ENCODE measurements at places on chromosomes 7 and 10.

DNA sequence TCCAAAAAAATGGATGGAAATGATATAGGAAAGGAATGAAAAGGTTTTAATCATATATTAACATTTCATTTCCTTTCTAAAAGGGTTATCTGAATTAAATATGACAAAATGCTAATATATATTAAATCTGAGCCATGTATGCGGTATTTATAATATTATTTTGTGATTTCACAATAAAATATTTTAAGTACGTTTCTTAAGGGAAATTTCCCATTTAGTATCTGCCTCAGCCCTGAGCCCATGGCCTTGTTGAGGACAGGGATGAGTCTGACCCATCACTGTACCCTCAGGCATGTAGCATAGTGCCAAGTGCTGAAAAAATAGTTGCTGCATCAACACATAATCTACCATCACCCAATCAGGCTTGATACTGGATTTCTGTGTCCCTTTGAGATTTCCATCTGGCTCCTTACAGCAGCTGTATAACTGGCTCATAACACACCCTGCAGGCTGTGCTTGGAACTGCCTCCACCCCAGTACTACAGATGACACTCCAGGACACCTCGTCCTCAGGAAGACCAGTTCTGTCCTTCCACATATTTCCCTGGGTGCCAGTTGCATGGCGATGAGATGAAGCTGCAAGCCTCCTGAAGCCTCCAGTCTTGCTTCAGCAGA, 59.4 kb upstream of the ASAH2 start:
- DNase-seq = no peak

DNA sequence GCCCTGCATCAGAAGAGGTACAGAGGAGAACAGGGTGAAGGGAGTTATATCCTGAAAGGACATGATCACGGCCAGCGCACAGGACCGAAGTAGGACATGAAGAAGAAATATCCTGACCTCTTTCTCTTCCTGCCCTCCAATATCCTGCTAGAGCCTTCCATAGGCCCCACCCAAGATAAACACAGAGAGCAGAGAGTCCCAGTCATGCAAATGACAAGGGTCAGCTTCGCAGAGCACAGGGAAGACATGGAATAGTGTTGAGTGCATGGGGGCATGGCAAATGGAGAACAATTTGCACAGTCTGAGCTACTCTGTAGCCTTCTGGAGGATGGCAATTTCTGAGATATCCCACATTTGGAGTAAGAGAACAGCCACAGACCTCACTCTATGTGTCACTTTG, 371.4 kb downstream of the GRM8 start:
- DNase-seq = no peak

DNA sequence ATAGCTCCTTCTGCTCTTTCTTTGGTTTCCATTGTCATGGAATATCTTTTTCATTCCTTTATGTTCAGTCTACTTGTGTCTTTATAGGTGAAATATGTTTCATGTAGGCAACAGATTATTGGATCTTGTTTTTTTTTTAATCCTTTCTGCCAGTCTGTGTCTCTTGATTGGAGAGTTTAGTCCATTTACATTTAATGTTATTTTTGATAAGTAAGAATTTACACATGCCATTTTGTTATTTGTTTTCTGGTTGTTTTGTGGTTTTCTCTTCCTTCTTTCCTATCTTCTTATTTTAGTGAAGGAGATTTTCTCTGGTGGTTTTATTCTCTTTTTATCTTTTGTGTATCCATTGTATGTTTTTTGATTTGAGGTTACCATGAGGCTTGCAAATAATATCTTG, 52.5 kb upstream of the TAS2R16 start:
- DNase-seq = no peak

DNA sequence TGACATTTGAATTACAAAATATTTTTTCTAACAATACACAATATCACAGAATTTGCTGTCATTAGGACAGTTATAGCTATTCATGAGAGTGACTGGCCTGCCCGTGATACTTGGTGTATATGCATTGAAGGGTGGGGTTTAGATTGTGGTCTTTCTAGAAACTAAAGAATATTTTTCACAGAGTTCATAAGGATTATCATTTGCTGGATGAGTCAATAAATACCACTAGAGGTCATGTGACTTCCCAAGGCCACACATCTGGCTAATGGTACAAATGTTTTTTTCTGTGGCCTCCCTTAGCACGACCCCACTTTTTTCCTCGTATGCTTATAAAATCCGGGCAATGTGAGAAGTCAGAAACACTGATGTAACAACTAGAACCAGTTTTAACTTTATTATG, 5.2 kb downstream of the OPTN start:
- DNase-seq = no peak

DNA sequence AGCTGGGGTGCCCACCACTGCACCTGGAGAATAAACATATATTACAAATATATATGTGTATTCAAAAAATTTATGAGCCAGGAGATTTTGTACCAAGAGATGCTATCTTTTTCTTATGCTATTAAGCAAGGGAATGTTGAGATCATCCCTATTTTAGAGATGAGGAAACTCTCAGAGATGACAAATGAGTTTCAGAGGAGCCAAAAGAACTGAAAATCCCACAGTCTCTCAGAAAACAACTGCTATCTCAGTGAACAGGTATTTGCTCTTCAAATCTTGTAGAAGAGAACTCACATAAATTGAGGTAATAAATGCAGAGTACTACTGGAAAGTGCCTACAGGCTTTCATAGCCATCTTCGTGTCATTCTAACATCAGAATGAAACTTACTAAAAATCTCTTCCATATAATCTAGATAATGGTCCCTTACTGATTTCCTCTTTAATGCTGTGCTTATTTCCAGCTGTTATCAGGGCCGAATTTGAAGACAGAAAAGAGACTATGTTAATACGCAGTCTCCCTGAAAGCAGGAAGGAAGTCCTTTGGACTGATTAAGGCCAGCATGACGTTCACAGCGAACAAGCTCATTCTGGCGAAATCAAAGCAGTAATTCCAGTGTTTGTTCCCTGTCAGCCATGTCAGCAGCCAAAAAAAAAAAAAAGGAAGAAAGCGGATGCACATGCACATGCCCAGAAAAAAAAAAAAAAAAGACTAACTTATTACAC, 29.4 kb upstream of the ANAPC16 start:
- no peak for DNase-seq

DNA sequence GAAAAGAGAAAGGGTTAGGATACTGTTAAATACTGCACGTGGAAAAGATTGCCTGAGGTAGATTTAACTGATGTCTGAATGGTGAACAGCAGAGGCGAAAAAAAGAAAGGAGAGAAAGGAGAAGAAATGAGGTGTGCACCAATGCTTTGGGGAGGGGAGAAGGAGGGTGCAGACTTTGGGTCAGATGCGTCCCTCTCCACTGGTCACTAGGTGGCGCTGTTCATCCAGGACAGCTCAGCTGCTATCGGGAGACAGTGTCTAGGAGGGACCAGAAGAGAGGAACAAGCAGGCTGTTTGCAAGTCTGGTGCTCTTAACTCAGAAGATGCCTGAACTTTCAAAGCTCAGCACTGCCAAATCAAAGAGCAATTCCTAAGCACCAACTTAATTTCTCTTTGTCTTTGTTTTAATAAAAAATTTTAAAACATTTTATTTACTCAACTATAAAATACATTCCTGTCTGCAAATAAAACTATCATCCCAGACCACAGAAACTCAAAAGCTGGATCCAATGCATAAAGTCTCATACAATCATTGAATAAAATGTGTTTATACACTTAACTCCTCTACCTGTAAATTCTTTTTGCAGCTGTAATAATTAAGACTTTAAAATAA, 83.9 kb upstream of the PDLIM1 start:
- DNase-seq = no peak

DNA sequence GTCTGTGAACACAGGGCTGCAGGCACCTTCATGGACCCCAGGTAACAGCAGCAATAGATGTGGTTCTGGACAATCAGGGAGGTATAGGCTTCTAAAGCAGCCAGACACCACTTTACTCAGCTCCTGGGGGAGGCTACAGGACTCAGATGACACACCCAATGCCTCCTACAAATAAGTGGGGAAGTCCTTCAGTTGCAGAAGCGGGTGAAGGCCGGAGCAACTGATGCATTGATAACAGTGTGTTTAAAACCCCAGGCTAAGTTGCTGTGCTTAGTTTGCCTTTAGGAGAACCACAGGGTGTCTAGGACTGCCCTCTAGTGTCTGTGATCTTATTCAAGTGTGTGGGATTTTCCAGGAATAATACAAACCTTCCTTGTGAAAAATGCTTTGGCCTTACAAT, 5.9 kb upstream of the ITGA8 start:
- DNase-seq = no peak

- DNase-seq = no peak
Measured at GRCh38 chr10:47121336-47121735, 178.7 kb upstream of the GDF10 start.

DNA sequence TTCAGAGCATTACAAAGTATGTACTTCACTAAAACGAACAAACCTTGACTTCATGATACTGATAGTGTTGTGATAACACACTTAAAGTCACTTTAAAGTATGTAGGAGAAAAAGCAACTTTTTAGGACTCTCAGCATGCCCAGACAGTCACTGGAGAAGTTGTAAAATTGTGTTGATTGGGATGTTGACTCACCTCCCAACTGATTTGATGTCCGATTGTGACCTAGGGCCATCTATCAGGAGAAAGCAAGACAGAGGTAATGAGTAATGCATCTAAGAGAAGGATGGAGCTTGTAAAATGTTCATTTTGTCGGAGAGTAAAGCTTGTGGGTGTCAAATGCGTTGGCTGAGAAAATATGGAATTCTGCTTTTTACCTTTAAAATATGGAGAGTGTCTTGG, 135.4 kb upstream of the SEMA3D start:
- no peak for DNase-seq

DNA sequence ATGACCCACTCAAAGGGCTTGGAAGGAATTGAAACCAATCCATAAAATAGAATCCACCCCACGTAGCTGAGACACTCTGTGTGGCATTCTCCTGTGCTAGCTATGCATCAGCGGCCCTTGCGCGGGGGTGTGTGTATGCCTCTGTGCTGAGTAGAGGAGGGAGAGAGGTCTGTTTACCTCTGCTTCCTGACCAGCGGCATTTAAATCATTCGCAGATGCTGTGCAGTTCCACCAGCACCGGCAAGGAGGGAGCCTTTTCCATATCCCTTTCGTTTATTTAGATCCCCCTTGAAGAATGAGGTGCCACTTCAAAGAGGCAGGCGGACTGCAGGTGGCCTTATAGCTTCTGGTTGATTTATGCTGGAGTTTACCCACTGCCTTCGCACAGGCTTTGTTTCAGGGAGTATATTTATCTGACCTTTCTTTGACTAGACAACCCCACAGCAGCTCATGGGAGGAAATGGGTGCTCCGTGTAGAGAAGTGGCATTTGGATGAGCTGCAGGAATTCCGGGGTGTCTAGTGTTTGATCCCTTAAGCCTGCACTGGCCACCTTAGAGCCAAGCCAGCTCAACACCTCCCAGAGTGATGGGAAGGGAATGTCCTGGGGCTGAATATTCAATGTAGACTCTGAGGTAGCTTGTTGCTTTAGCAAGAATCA, 11.4 kb downstream of the C10orf53 start:
- no peak for DNase-seq

GRCh38 chr7:577278-577665, 57.6 kb upstream of the PDGFA start:
- no peak for DNase-seq

DNA sequence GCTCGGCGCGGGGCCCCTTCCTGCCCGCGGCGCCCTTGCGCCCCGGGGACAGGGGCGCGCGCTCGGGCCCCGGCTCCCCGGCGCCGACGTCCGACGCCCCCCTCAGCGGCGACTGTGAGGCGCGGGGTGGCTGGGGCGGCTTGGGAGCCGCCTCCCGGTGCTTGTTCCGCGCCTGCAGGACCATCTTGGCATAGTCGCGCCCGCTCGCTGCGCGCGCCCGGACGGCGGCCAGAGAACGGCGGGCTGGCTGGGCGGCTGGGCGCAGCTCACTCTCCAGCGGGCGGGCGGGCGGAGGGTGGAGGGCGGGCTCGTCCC, at the start of gene DPY19L1:
DPY19L1 (minus strand) TSS at position 275 of the 315 bp plus-strand sequence; CDS start at position 184, 91 bp downstream.
- no peak for DNase-seq

DNA sequence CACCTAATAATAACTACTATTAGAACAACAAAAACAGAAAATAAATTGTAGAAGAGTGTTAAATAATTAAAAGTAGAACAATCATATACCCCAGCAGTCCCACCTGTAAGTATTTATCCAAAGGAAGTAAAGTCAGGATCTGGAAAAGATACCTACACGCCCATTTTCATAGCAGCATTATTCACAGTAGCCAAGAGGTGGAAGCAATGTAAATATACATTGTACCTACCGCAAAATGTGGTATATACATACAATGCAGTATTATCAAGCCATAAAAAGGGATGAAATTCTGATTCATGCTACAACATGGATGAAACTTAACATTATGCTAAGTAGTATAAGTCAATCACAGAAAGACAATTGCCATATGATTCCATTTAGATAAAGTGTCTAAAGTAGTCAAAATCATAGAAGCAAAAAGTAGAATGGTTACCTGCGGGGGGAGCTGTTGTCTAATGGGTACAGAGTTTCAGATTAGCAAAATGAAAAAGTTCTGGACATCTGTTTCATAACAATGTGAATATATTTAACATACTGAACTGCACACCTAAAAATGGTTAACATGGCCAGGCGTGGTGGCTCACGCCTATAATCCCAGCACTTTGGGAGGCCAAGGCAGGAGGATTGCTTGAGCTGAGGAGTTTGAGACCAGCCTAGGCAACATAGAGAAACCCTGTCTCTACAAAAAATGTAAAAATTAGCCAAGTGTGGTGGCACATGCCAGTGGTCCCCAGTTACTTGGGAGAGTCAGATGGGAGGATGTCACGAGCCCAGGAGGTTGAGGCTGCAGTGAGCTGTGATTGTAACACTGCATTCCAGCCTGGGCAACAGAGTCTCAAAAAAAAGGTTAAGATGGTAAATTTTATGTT, 6.0 kb upstream of the TMED4 start:
- DNase-seq = peak; percentile 39

DNA sequence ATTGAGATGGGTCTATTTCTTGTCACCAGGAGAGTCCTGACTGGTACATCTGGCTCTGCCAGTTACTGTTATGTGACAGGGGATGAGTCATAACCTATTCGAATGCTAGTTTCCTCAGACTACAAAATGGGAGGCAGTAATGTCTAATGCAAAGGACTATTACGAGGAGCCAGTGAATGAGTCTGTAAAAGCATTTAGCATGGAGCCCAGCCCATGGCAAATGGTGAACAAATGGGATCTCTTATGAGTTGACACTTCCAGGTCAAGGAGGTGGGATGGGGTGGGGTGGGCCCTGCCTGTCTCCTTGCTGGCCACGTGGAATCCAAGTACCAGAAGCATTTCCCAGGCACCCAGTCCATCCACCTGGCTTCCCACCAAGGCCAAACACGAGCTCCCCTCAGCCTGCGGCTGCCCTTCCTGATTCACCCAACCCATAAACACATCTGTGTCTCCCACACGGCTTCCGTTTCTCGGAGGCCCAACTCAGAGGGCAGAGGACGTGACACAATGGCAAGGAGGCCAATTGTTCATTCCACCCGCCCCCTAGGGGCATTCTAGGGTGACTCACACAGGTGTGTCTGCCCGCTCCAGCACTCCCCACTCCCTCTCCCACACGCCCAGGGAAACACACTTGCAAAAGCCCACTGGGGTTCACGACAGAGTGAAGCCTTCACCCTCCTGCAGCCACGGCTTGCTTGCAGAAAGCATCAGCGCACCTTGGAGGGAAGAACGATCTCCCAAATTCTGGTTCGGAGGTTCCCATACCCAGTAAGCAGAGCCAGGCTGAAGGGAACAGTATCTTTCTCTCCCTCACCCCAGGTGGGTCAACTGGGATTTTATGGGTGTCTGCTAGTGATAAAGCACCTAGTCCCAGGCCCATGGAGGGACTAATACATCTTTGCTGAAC, 109.8 kb downstream of the SH3PXD2A start:
- no peak for DNase-seq

GRCh38 chr10:121048749-121049148, 197.6 kb downstream of the WDR11 start:
- DNase-seq = no peak

- DNase-seq = peak; percentile 26
Measured at GRCh38 chr7:33040803-33041516, 21.6 kb downstream of the NT5C3A start.

Data from stimulated activated CD8-positive, alpha-beta memory T cell treated with anti-CD3 and anti-CD28 coated beads, Interleukin-2, amount 100 ng/mL, for 1 hour (primary cell).